ENCODE measurements at places on chromosomes 3 and 15.

GRCh38 chr3:182370949-182371348 is 422.4 kb upstream of the ATP11B start:
- DNase-seq, result no peak

GRCh38 chr3:111318289-111318688 is 223.7 kb upstream of the CD96 start:
- DNase-seq, result no peak

DNA sequence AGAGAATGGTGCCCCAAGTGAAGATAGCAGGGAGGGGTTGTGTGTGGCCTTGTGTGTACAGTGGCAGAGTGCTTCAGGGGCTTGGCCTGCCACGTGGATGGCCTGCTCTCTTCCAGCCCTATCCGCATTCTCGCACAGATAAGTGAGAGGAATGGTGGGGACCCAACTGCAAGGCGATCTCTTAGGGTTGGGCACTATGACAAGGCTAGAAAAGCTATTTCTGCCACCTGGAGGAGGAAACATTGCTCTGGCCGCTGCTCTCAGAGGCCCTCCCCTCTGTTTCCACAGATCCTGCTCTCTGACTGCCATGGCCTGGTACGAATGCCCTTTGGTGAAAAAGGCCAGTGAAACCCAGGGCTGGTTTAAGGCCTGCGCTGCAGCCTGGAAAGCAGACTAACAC is 20.6 kb downstream of the EEFSEC start:
- DNase-seq, result no peak

GRCh38 chr3:187628169-187628568 is 42.0 kb downstream of the SST start:
- DNase-seq, result no peak

- no peak for DNase-seq
Observed at GRCh38 chr15:95489103-95489502, 841.4 kb upstream of the NR2F2 start.
